ENCODE measurements at places on chromosomes 2 and 18.

DNA sequence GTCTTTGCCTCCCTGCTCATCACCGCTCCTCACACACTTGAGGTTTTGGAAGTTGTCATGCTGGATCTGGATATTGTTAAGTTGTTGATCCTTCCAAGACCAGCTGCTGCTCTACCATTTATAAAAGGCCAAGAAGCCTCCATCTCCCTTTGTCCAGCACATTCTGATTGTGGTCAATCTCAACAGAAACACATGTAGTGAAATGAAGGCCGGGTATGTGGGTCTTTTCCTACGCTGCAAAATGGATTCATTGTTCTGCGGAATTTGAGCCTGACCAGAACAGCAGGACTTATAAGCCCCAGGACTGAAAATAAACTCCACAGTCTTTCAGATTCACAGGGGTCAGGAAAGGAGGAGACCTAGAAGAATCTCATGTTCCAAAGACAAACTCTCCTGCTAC lies 238.4 kb downstream of the CMPK2 start:
- no peak for DNase-seq

DNA sequence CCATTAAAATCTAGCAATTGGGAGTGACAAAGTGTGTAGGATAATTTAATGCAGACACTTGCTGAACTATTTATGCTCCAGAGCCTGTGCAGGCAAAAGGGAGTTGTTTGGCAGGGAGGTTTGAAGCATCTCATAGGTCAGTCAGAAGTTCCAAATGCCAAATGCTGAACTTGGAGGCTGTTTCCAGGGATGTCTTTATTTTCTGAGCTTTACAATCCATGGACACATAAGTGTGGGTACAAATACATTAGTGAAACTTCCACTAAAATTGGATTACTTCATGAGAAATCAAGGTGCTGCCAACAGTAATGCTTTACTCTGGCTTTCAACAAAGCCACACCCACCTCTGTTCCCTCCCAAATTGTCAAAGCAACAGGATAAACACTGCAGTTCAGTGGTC lies 422.1 kb upstream of the SETBP1 start:
- DNase-seq = no peak

DNA sequence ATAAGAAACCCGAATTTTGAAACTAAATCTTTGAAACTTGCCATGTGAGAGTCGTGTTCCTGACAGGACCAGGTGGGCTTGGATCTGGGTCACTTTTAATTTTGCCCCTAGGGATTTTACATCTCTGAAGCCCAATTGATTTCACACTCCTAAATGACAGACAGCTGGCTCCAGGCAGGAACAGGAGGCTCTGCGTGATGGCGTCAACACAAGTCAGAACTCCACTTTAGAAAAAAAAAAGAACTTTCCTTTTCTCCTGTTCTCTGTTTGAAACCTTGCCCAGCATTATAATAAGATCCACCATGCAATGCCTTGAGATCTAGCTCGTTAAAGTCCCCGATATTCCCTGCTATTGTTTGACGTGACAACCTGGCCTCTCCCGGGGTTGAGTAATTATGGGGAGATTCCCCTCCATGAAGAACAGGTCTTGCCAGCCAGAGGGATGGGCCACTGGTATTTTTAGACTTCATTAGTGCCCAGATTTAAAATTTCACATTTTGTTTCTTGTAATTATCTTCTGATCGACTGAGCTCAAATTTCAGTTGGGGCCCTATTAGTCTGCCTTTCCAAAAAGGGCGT lies 260.3 kb downstream of the KLHL29 start:
- peak; percentile 86 for DNase-seq

DNA sequence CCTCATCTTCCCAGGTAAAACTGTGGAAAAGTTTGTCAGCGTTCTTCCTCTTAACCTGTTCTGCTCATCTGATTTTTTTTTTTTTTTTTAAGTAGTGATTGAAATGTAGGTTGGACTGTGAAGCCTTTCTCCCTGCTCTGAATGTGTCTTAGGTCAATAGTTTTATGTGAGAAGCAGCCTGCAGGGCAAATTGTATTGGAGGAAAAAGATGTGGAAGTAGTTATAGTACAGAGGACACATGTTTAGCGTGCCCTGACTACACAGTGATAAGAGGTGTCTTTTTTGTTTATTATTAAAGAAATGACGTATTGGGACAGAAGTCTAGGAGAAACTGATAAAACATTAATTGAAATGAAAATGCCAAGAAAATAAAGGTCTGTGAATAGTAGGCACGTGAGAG lies 1.5 kb downstream of the MTA3 start:
- DNase-seq = no peak

- DNase-seq = no peak
Observed at GRCh38 chr2:163713534-163714311, 22.1 kb downstream of the FIGN start.

- DNase-seq = no peak
Observed at GRCh38 chr2:48264627-48265026, 265.3 kb upstream of the STON1 start.

- peak; percentile 98 for DNase-seq
Observed at GRCh38 chr18:59060551-59060950, 79.1 kb upstream of the SEC11C start.

DNA sequence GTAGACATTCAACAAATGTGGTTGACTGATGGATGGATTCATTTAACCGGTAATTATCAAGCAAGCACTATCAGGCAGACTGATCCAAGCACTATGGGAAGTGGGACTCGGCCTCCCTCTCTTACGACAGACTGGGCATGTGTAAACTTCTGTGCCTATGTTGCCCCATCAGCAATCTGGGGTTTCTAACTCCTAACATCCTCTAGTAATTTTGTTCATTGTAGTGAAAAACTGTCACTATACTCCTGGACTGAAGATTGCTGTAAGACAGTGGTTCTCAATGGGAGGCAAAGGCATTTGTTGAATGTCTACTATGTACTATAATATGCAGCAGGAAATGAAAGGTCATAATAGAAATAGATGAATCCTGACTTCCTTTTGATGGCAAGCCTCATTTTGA lies 51.2 kb upstream of the CREB1 start:
- no peak for DNase-seq

GRCh38 chr2:108944601-108945331 lies 44.3 kb downstream of the EDAR start:
- no peak for DNase-seq

GRCh38 chr2:200172521-200172920 lies 134.0 kb upstream of the SPATS2L start:
- no peak for DNase-seq

DNA sequence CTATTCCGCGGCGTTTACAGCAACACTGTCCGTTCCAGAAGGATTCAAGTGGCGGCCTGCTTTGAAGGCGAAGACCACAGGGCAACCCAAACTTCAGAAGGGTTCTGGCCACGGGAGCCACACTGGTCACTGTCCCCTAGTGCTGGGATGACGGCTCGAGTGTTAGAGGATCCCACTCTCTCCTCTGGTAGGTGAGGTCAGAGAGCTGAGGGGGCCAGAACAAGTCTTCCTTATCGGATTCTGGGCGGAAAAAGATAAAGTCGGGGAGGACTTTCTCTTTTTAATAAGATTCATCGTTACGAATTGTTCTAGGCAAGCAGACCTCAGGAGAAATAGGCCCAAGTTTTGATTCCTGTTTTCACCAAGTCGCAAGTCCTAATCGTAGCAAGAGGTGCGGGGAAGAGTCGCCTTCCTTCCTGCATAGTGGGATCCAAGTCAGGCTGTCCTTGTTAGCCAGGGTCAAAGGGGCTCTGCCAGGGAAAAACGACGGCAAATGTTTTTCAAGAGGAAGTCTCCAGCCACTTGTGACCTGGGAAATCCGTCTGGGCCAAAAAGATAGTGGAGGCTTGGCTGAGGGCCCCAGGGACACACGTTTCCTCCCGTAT lies 864 bp upstream of the MYL12A start:
- no peak for DNase-seq

GRCh38 chr18:46226461-46226860 lies 122.3 kb downstream of the HAUS1 start:
- DNase-seq = no peak

DNA sequence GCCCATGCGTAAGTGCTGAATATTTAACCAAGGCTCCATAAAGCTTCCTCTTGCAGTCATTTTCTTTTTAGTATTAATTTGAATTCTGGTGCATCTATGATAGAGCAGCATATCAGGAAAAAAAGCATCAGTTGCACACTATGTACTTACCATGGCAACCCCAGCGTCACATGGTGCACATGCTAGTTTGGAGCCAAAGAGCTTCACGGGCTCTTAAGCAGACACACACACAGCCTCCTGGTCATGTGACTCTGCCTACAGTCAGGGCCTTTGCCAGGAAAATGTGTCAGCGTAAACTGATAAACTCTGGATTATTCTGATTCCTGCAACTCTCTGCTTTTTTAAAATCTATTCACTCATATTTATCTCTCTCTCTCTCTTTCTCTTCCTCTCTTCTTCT lies 30.2 kb downstream of the NYAP2 start:
- peak; percentile 82 for DNase-seq

DNA sequence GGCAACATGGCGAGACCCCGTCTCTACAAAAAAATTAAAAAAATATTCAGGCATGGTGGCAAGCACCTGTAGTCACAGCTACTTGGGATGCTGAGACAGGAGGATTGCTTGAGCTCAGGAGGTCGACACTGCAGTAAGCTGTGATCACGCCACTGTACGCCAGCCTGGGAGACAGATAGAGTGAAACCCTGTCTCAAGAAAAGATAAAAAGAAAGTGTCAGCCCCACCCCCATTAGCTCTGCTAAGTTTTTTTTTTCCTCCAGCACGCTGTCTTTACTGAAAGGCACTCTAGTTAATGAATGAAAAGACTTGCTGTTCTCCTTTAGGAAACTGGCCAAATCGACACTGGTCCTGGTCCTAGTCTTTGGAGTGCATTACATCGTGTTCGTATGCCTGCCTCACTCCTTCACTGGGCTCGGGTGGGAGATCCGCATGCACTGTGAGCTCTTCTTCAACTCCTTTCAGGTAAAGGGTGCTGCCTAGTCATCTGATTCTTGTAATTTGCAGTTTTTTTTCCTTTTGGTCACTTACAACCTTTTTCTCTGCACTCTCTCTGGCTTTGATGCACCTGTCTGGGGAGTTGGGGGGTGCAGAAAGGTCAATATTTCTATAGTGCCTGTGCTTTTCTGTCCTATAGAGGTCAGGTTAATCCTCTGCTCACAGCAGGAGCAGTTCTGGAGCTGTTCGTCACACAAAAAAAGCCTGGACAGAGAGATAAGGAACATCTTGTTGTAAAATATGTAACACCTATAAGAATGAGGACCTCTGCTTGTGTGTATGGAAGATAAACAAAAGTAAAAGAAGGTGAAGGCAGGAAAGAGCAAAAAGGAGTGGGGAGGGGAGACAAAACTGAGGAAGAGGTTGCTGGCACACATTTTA lies 82.3 kb downstream of the PTH2R start:
- no peak for DNase-seq

GRCh38 chr2:71882949-71883472 lies 264.7 kb downstream of the CYP26B1 start:
- DNase-seq = peak; percentile 74

GRCh38 chr2:128269063-128269989 lies 49.3 kb downstream of the HS6ST1 start:
- no peak for DNase-seq

- peak; percentile 62 for DNase-seq
Observed at GRCh38 chr18:69216321-69216720, 184.4 kb upstream of the DOK6 start.

DNA sequence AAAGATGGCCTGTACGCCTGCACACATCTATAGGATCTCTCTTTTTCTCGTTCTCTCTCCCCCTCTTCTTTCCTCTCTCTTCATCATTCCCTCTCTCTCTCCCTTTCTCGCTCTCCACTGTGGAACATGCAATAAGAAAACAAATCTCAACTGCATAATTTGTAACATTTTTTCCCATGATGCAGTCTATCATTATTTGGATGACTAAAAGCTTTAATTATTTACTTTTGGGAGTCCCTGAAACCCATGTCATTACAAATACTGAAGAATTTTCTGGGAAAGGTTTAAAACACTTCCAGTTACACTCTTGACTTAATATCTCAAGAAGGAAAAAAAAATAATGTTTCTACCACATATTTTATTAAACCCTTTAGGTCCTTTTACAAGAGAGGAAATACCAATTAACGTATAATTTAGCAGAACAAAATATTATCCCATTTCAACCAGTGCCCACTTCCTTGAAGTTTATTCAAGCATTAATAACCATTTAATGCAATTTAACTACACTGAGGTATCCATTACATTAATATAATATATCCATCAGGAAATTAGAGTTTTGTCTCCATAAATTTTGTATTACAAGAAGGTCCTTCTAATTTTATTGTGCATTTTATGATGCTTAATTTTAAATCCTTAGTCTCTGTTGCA lies 1615.2 kb upstream of the ACVR2A start:
- no peak for DNase-seq

- DNase-seq = no peak
Observed at GRCh38 chr2:199464606-199465352, 7.0 kb upstream of the SATB2 start.

DNA sequence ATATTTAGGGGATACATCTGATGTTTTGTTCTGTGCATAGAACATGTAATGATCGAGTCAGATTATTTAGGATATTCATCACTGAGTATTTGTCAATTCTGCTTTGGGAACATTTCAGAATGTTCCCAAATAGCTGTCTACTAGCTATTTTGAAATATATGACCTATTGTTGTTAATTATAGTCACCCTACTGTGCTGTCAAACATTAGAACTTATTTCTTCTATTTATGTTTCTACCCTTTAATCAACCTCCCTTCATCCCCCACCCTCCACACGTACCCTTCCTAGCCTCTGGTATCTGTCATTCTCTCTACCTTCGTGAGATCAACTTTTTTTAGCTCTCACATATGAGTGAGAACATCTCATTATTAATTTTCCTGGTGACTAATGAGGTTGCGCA lies 40.9 kb downstream of the ANKRD12 start:
- DNase-seq = no peak

DNA sequence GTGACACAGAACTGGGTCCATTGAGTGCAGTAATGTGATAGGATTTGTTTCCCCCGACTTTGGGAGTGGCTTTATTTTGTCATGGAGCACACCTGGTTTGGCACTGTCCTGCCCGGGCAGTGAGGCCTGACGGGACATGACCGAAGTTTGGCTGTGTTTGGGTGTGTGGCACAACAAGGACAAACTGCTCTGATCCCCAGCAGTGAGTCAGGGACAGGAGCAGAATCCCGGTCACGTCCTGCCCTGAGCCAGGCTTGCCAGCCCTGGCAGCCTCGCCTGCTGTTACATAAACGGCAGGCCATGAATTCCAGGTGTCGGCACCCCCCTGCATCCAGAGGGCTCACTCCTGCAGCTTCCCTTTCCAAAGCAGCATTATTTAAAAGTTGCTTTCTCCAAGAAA lies 45.7 kb downstream of the IMPA2 start:
- no peak for DNase-seq

GRCh38 chr2:232456296-232457120 lies 555 bp downstream of the ALPI start:
- no peak for DNase-seq

DNA sequence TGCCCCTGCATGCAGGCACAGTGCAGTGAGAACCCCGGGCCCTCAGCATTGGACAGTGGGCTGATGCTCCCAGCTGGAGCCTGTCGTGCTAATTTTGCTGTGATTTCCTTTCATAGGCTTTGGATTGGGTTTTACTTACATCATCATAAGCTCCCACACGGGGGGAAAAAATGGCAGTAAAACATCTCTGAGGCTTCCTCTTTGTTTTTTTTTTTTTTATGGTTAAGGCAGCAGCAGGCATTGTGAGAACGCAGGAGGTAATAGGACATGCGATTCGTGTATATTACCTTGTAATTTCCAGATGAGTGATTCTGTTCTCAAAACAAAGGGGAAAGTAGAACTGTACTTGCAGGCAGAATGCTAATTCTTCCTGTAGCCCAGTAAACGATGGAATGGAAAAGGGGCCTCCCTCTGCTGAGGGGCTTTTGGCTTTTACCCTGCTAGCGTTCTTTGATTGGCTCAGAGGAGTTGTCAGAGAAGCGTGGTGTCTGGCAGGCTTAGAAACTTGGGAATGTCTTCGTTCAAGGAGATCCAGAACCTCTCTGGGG lies 89.7 kb downstream of the NPAS2 start:
- no peak for DNase-seq

All from NCI-H2171 treated with DMSO at 0.1 percent for 48 hours (cell line).